Hematopoietic multipotent progenitor cell treated with erythropoietin and hydrocortisone succinate and interleukin-3 and kit ligand, for 8 days (in vitro differentiated cells): ENCODE measurements at places on chromosomes 12 and 14.

- DNase-seq, result no peak
Observed at GRCh38 chr14:80275208-80275850, 64.0 kb upstream of the DIO2 start.

- no peak for DNase-seq
Observed at GRCh38 chr14:74571441-74571841, 40.6 kb downstream of the LTBP2 start.

GRCh38 chr12:57012600-57013465, 3.5 kb downstream of the TAC3 start:
- DNase-seq, result no peak

GRCh38 chr12:15644700-15645099, 144.5 kb downstream of the EPS8 start:
- DNase-seq, result no peak

- no peak for DNase-seq
Observed at GRCh38 chr14:23517650-23518326, 33.8 kb downstream of the ZFHX2 start.

- DNase-seq, result no peak
Observed at GRCh38 chr12:130194154-130194553, 31.9 kb downstream of the FZD10 start.

DNA sequence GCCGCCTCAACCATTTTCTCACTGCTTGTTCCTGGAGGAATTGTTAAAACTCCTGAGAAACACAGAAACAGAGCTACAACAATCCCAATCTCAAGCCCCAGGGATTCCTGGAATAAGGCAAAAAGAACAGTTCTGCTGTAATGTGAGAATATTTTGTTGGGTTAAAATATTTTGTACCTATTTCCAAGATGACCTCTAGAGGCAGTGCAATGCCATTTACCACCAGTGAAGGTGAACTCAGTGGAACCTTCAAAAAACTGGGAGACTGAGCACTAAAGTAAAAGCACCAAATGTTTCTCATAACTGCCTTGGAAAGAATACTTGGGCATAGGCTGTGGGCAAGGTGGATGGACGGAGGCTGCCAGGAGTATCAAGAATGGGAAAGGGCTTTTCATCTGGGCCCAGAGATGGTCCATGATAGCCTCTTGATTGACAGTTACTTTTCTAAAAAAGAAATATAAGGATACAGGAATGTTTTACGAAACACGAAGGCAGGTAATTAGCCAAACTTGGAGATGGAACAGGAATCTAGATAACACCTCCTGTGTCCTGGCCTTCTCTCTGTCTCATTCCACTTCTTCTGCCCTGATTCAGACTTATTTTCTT, 334.0 kb upstream of the FLRT2 start:
- DNase-seq, result peak; percentile 3

DNA sequence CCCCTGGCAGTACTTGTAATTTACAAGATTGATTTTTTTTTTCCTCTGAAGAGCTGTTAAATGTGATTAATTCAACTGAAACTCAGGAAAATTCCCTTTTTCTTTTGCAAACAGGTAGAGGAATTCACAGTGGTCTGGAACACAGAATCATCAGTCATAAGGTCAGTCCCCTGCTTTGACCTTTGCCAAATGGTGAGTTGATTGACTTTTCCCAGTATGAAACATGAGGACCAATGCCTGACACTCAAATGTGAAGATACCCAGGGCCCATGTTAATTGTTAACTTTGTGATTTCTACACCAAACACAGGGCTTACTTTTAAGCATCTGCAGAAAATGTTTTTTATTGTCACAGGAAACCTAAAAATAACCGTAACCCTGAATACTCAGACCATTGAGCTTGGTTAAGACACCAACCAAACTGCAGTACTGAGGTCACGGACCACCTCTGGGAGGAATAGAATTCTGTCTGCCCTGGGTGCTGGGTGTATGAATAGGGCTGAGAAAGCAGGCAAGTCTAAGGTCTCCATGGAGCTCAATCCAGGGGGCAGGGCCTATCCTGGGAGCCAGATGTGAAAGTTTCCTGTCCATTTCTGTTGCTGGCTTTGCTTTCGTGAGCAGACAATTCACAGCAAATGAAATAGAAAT, 192.4 kb downstream of the TMX1 start:
- DNase-seq, result no peak
